T-helper 17 cell (primary cell): ENCODE measurements at places on chromosomes 2 and 18.
A peak's percentile ranks its signal among the peaks of the same experiment; 100 is the strongest.

DNA sequence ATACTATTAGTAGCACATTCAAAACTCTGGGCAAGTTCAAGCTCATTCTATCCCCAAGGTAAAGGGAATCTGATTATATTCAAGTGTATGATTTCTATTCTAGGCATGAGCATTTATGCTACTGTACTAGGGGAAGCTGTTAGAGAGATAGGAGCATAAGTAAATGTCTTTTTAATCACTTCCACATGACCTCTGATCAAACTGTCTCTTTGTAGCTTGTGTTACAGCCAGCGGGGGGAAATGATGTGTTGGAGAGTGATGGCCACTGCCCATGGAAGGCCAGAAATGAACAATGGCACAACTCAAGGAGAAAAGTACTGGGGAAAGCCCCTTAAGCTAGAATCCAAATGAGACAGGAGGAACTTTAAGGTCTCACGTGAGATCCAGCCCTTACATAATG, 894.9 kb upstream of the CDH2 start:
- DNase-seq: no peak

GRCh38 chr2:109487536-109487869, 126.3 kb downstream of the SEPTIN10 start:
- DNase-seq: no peak

DNA sequence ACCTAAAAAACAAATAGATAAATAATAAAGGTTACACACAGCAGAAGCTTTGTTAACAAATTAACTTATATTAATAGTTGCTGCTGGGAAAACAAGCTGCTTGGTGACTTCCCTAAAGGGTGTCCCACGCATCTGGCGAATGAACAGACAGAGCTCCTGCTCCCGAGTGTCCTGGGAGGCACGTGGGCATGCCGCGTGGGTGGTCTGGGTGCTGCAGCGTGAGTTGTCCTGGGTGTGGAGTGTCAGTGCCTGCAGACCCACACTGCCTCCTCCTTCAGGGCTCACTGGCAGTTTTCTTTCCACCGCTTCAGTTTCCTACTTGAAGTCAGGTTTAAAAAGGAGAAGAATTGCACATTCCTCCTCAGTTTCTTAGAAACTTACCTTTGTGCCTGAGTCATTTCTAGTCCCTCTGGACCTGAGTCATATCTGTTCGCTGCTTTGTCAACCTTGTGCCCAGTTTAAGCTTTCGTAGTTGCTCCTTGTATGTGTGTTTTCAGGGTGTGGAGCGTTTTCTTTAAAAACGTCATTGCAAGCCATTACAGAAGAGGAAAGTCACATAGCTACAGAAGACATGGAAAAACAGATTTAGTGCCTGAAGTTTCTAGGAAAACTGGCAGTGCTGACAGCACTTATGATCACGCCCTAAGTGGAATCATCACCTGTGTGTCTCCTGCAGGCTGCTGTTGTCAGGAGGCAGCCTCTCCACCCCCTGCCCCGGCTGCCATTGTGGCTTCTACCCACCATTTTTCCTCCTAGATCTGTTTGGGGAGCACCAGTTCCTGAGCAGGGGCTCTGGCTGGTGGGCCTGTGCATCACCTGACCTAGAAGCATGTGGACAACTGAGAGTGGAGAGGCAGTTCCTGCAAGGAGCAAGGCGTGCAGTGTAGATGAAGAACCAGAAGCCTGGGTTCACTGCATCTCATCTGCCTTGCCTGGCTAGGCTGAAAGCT, 24.5 kb downstream of the IMPA2 start:
- DNase-seq: no peak

- DNase-seq: no peak
Observed at GRCh38 chr2:65354773-65355172, 77.6 kb downstream of the SPRED2 start.

GRCh38 chr2:32877587-32878510, 68.9 kb upstream of the LTBP1 start:
- DNase-seq: no peak

DNA sequence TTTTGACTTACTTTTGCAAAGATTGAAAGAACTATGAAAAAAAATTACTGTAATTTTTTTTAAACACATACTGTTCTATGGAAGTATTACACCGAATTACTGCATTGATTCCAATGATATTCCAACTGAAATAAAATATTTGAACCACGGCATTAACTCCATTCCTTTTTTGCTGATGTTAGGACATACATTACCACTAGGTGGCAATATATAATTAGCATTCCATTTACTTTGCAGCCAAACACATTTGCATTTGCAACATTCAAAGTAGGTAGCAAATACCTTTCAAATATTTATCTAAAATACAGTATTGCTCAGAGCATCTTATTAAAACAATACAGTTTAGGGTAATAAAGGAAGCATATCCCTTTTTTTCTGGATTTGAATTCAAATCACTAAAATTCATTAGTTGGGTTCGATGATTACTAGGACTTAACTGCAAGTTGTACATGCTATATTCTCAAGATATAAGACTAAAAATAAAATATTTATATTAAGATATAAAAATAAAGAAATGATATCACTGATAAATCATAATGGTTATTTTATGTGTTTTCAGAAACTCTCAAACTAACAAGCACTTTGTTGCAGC, 31.3 kb downstream of the LANCL1 start:
- DNase-seq: no peak

GRCh38 chr18:22448238-22448637, 30.5 kb upstream of the CTAGE1 start:
- no peak for DNase-seq

DNA sequence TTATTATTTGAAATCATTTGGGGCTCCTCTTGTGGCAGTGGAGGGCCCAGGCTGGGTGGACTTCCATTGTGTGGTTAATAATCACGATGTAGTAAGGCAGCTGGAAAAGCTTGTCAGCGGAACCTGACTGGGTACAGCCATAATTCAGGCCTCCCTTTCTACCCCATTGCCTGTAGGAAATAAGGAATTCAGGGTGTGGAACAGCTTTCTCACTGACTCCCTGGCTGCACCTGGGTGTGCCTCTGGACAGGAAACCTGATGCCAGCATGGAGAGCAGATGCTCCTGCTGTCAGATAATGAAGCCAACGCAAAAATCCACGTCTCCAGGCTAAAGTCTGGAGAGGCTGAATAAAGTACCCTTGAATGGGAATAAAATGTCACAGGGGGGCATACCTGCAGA, 44.2 kb downstream of the LYPD6B start:
- no peak for DNase-seq

DNA sequence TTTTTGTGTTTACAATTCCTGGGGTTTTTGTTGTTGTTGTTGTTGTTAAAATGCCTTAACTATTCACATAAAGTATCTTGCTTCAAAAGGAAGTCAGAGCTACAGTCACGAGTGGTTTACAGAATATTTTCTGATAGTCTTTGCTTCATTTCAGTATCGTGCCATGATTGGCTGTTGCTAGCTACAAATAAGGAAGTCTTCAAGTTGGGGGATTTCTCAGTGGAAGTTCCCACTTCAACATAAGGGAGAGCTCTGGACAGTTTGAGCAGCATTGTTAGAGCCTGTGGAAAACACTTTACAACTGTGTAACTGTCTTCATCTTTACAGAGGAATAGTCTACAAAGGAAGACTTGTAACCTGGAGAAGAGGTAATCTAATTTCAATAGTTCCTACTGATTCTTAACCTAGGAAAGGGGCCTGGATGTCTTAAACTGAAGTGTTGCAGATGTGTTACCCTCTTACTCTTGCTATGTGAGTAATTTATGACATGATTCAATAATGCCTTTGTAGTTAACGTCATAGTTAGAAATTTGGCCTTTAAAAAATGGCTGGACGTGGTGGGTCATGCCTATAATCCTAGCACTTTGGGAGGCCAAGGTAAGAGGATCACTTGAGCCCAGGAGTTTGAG, 23.4 kb upstream of the TANK start:
- peak; percentile 29 for DNase-seq

GRCh38 chr2:135948141-135948540, 37.3 kb downstream of the DARS1 start:
- no peak for DNase-seq

DNA sequence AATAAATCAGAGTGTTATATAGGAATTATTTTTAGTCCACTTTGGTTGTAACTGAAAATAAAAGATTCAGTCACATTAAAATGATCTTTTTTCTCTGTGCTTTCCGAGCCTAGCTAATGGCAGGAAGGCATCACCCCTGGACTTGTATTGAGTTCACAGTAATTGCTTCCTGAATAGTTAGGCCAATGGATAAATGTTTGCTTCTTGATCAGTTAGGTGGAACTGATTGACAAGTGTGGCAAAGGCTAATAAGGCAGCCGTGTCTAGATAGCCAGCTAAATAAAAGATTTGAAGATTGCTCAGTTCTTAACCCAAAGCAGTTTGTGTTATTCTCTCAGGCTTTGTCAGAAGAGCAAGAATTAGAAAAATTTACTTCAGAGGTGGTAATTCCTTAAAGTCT, 20.8 kb downstream of the FAM171B start:
- DNase-seq: no peak

DNA sequence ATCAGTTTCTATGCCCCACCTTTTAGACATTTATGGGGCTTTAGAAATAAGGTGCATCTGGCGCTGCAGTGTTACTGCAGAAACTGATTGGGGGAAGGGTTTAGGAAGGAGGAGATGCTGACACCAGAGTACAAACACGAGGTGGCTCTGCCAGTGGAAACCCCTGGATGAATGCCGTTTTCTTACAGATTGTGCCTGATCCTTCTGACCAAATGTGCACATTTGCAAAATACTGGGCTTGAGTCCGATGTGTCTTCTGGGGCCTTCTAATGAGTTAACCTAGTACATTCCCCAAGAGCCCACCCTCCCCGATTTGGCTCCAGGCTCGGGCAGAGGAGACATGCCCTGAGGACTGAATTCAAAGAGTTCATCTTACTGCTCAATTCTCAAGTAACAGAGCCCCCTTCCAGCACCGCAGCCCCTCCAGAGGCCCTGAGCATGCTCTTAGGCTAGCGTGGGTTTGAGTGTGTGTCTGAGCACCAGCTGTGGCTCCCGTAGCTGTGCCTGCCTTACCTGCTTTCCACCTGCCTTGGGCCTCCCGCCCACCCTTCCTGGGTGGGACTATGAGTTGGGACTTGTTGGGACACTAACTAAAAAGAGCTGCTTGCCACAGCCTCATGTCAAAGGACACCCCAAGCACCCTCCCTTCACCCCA, 116.7 kb upstream of the COPS8 start:
- DNase-seq: no peak

- DNase-seq: no peak
Observed at GRCh38 chr2:102487761-102488462, 14.9 kb downstream of the SLC9A4 start.

GRCh38 chr2:45930396-45930792, 278.9 kb downstream of the PRKCE start:
- DNase-seq: no peak

- no peak for DNase-seq
Observed at GRCh38 chr2:120247851-120248250, 4.8 kb upstream of the RALB start.

DNA sequence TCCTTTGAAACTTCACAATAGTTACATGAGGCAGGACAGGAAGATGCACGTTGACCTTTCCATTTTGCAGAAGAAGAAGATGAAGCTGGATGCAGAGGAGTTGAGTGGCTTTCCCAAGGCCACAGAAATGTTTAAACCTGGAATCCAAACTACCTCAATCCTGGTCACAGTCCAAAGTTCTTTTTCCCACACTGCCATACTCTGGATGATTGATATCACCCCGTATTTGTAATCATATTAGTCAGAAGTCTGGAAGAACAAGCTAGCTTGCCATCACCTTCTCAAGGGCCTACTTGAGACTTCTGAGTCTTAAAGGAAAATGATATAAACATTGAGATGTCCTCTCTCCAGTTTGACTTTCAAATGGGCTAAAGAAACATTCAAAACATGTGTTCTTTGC, 190.1 kb downstream of the LNPK start:
- DNase-seq: no peak

GRCh38 chr2:108910541-108911396, 78.3 kb downstream of the EDAR start:
- DNase-seq: no peak

- no peak for DNase-seq
Observed at GRCh38 chr2:219661955-219662395, 34.5 kb downstream of the SLC4A3 start.
